ENCODE measurements at places on chromosomes 1 and 21.
A peak's percentile ranks its signal among the peaks of the same experiment; 100 is the strongest.

DNA sequence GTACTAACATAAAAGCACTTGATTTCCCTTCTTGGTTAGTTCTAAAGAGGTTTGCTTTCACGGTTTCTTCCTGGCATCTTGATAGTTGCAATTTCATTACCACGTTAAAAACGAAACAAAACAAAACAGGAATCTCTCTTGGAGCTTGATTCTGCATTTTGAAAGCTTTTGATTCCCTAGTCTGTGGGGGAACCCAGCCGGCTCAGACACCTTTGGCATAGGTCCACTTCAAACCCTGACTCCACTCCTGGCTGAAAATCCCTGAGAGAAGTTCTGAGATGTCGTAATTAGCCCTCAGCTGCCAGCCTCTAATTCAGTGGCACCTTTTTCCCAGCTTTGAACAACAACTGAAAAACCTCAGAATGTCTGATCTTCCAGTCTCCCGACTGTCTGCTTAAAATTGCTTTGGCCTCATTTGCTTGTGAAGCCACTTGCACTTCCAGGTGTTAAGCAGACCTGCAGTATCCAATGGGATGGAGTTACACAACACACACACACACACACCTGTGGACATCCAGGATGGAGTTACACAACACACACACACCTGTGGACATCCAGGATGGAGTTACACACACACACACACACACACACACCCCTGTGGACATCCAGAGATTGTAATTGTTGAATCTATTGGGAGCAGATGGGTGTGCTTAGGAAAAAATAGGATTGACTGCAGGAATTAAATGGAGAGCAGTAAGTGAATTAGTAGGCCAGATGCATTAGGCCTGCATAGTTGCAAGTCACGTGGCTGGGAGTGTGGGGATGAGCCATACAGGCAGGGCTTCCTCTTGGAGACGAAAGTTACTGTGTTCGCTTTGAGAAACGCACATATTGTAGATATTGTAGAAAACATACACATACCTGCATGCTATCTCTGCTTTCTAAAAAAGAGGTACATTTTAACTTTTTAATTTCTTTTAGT, 285.6 kb upstream of the FMN2 start:
- no peak for DNase-seq

- DNase-seq: no peak
Observed at GRCh38 chr1:228906223-228906860, 171.1 kb downstream of the RHOU start.

- no peak for DNase-seq
Observed at GRCh38 chr21:38609580-38609979, 111.3 kb upstream of the ERG start.

DNA sequence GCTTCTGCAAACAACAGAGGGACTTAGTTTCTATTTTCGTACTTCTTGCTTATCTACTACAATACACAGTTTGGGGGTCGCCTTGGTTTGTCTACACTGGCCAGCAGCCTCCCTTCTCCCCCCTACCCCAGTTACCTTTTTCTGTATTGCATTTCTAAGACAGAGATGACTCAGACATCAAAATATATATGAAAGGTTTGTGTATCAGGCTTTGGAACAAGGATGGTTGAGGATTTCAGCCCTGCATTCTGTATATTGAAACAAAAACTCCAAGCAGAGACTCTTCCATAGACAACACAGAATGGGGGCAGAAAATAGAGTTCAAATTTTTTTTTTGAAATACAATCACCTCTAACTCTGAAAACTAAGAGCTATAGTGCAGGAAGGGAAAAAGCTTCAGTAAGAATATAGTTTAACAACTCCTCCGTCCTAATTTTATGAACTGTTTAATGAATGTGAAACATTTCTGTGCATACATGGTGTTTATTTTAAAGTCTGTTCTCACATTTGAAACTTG, 1.9 kb downstream of the SAMD13 start:
- no peak for DNase-seq

DNA sequence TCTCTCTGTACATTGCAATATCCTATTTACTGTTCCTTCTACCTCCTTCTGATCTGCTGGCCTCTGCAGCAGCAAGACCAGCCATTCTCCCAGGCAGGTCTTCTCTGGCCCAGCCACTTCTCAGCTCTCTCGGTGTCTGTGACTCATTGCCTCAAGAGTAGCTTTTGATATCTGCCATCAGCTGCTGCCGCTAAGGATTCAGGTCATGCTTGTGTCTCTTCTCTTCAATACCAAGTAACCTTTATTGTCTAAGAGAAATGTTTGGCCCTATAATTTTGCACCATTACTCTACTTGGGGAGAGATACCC, 101.8 kb downstream of the TMEM53 start:
- no peak for DNase-seq

DNA sequence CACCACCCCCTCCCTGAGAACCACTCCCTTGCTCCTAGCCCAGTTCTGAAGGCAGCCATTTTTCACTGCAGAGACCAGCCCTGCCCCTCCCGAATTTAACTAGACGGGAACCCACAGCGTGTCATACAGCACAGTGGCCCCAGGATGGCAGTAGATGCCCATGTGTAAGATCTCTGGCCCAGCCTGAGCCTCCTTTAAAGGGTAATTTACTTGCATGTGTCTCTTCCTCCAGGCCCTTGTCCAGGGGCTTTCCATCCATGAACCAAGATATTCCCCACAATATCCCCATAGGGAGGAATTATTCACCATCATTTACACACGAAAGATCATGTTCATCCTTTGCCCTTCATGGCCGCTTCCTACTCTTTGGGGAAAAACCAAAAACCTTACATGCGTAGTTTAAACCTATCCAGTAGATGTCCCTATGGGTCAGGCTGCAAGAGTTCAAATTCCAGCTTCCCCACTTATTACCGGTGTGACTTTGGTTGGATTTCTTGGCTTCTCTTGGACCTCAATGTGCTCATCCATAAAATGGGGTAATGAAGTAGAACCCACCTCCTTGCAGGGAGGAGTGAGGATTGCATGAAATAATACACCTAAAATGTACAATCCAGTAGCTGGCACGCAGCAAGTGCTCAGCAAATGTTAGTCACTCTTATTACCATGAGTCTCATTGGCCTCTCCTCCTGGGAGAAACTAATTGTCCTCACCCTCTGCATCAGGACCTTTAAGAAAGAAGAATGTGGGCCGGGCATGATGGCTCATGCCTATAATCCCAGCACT, 4.0 kb upstream of the LACTBL1 start:
- DNase-seq: peak; percentile 68

- no peak for DNase-seq
Observed at GRCh38 chr1:101115112-101115511, 89.5 kb upstream of the DPH5 start.

GRCh38 chr21:42760951-42761751, 107.7 kb downstream of the PDE9A start:
- no peak for DNase-seq

DNA sequence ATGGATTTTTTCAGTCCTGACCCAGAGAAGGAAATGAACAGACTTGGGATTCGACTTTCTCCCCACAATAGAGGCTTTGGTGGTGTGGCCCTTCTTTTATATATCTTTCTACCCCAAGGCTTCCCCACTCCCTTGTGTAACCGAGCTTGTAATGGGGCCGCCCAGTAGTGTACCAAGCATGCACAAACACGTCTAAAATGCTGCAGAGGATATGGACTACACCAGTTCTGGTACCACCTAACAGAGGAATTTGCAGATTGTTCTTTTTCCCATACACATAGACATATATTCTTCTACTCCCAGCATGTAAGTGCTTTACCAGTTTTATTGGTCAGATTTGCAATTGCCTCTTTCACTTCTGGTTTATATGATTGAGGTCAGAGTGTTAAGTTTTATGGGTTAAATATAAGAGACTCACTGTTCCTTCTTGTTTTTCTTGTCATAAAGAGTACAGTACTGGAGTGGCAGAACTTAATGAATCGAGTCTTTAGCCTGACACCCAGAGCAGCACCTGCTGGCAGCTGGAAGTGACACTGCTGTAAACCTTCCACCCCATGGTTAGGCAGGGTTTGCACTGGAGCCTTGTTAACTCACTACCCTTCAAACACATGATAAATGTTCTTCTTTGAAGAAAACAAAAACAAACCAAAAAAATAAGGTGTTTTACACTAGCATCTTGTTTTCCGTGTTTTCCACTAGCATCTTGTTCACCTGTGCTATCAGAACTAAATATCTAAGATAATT, 198.6 kb downstream of the PTPRC start:
- no peak for DNase-seq

DNA sequence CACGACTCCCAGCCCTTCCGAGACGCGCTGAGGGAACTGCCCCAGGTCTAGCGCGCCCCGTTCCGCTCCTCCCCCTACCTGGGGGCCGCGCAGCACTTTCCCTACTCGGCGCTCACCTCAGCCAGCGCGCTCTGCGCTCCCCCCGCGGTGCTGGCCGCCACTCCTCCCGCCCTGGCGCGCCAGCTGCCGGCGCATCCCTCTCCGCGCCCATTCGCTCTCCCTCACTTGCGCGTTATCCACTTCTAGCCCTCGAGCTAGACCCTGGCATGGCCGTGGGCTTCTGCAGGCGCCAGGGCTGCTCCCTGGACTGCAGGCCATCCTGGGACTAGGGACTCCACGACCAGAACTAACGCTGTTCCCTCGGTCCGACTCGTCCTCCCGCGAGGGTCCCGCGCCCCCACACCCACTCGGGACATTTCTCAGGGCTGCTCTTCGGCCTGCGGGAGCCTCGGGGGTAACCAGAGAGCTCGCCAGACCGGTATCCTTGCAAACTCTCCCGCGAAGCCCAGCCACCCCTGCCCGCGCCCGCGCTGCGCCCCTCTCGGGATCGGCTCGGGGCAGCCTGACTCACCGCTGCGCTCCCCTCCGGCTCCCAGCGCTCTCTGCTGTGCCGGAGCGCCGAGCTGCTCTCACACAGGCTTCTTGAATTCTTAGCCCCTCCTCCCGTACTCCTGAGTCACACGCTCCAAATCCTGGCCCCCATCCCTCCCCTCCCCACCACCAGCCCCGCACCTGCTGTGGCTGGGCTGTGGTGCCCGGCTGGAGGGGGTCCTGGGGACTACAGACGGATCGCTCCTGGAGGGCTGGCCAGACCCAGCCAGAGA, at the start of gene NGF:
NGF (minus strand) TSS at position 617 of the 824 bp plus-strand sequence. CDS start 51,454 bp downstream, outside the sequence.
- no peak for DNase-seq

DNA sequence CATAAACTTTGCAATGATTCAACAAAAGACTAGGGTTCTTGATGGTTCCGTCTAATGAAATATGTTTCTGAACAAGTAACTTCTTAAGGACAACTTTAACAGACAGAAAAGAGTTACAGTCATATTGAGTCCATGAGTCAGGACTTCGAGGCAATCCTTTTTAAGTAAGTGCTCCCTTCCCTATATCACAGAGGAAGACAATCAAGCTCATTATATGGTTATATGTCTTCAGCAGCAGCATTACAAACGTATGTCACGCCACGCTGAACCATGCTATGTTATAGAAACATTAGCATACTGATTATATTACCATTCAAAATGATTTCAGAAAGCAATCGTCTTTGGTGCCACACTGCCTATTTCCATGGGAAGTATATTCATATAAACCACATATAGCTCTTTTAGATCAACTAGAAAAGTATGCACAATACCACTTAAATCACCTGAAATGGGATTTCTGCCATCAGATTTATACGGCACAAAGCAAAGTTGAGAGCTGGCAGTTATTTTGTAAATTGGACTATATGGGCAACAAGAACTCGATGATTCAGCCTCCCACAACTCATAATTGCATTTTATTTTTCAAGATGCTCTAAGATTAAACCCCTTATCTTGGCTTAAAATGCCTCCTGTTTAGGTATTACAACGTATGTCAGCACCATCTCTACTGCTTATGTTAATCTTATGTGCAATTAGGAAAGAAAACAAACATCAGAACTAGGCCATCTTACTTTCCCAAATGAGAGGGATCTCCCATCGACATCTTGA, 111.3 kb upstream of the SAMSN1 start:
- no peak for DNase-seq

DNA sequence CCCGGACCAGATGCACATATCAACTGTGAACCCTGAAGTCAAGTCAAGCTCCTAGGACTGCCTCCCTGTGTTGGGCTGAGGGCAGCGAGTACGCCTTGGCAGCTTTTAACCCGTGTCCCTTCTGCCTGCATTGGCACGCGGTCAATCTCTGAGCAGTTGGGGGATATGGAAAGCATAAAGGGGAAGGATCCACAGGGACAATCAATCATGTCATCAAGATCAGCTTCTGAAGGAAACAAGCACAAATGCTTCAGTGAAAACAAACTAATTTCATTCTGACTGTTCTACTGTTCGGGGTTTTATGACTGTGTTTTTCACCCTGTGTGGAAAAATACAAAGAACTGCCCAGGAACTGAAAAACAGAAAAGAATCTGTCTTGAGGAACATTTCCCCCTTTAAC, 106.2 kb downstream of the RUNX1 start:
- DNase-seq: no peak

DNA sequence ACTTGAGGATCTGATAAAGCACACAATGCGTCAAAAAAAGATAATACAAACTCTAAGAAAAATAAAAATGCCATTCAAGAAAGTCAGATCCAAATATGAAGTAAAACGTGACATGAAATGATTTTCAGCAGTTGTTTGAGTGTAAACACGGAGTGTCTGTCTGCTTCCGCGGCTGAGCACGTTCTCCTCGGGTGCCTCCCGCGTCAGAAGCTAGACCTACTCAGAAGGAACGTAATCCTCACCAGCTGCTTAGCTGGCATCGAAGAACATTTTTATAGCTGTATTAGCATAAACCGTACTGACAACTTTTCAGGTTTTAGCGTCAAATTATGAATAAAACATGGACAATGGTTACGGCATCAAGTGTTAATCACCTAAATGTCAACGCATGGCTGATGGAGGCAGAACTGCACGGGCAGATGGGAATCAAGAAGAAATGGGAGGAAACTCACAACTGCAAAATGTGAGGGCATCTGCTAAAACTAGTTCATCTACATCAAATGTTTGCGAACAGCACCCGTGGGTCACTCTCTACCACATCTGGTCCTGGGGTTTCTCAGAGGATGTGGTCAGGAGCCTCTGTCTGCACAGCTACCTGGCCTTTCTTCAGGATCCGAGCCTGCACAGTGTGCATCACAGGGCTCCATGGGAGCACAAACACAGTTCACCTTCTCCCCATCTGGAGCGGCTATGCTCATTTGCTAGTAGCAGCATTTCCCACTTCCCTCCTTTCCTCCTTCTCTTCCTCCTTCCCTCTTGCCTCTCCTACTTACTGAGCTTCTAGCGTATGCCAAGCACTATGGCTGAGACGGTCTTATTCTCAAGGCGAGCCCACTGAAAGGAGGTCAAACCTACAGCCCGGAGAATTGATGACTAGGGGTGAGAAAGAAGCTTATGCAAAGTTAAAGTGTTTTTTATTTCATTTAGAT, 40.0 kb downstream of the RCAN1 start:
- no peak for DNase-seq

- DNase-seq: no peak
Observed at GRCh38 chr1:179310291-179310690, 16.7 kb downstream of the SOAT1 start.

DNA sequence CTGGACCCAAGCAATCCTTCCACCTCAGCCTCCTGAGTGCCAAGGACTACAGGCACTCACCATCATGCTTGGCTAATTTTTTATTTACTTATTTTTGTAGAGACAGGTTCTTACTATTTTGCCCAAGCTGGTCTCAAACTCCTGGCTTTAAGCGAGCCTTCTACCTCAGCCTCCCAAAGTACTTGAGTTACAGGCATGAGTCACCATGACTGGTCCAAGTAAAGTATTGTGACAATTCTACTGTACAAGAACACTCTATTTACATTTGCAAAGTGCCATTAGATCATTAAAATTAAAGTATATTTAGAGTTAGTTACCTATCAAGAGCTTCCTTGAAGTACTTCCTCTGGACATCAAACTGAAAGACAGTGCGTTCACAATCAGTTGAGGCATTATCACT, 44.8 kb downstream of the NRDC start:
- DNase-seq: no peak

Measured in GDM1 (cell line).